CD4-positive, alpha-beta T cell treated with Interleukin-15 for 4 hours (primary cell): ENCODE measurements at places on chromosomes 3 and 15.

DNA sequence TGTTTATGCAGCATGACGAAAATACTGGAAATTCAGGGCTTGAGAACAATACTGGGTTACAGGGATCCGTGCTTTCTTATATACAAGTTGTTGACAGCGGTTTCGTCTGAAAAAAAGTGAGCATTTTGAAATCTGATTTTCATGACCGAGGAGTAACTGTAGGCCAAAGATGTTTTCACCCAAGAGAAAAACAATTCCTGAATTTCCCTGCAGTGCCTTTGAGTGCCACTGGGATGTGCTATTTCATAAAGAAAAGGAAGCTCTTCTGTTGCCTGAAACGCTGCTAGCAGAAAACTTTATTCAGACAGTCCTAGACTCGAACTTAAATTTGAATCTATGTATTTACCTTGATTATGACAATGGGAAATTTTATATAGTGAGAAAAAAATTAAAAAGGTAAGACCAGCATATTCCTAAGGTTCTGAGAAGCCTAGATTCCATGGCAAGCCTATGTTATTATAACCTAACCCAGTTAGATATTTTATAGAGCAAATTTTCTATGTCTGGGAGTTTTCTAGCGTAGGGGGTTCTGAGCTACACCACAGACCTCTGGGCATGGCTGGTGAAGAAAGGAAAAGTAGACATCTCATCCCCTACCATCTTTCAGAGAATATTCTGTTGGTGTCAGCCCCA is 30.2 kb downstream of the KCNAB1 start:
- peak; percentile 58 for DNase-seq

DNA sequence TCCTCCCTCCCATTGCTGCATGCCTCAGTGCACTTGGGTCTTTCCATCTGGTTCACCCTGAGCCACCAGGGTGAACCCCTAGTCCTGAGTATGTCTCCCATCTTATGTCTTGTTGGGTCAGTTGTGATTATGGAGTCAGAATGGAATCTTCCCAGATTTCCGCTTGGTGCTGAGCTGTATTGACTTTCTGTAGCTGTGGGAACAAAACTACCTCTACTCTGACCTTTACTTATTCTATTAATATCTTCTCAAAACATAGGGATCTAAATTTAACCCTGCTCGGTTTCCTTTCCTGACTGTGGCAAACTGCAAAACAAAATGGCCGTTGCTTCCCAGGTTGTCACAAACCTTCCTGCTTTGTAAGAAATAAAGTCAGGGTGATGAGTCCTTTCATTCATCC is 295.8 kb upstream of the LYSMD4 start:
- no peak for DNase-seq

GRCh38 chr3:88921986-88922385 is 185.4 kb upstream of the EPHA3 start:
- no peak for DNase-seq

DNA sequence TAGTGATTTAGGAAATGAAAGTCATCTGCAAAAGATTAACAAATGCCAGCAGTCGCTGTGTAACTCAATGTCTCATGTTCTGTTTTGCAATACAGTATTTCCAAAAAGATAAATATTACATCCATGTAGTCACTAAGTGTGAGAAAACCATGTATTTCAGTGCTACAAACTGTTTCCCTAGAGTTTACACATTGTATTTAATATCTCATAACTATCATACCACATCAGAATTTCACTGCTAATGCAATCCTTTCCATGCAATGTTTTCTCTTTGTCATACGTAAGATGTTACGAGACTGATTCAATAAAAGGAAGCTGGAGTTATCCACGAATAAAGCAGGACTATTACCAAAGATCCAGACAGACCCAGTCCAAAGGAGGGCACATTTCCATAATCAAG is 269.4 kb downstream of the GBE1 start:
- DNase-seq: no peak

DNA sequence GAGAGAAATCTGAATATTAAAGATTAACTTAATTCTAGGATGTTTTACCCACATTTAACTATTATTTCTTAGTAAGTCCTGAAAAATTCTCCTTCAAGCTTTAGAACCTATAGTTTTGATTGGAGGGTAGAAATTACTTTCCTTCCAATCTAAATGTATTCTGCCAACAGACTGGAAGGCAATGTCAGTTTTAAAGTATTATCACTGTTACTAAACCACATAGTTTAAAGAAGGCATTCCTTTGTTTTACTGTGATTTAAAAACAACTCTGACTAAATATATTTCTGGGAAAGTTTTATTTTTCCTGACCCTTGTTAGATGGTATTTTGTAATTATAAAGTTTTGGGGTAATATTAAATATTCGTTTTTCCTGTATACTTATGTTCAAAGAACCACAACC is 382.5 kb downstream of the TBC1D5 start:
- DNase-seq: no peak

DNA sequence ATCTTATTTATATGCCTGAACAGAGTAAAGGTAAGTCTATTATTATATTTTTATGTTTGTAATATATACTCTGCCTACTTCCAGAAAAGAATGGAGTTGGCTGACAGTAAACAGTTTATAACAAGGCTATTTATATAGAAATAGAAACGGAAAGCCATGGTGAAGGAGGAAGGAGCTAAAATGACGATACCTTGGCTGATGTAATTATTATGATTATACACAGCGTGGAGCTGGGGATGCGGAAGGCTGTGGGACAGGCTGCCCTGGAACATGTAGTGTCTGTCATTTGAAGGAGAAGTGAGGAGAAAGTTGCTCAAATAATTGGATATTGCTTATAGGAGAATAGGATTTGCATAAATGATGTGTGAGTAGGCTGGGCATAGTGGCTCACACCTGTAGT is 37.8 kb downstream of the CEMIP start:
- DNase-seq: no peak

DNA sequence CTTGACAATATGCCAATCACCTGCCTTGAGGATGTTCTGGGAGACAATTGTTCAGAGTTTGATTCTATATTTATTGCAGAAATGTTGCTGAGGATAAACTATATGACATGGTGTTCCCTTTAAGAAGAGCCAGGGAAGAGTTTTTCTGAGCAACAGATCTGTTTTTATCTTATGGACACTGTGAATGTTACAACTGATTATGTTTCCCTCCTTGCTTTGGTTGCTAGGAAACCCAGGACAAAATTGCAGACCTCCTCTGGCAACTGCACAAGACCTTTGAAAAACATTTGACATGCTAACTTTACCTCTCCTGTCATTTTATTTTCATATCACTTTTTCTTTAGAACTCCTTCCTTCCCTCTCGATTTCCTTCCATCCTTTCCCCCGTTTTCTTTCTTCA is 8.2 kb upstream of the TM6SF1 start:
- no peak for DNase-seq

DNA sequence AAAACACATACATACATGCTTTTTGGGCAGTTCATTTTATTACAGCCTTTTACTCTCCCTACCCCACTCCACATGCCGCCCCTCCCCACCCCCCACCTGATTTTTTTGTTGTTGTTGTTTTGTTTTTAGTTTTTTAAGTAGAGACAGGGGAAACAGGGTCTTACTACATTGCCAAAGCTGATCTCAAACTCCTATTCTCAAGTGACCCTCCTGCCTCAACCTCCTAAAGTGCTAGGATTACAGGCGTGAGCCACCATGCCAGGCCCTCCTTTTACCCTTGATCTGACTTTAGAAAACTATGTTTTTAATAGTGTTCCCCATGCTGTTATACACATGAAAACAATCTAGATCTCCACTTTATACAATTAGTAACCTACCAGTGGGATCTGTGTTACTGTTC is 14.8 kb downstream of the PDE12 start:
- no peak for DNase-seq

GRCh38 chr3:197023241-197023997 is 6.2 kb downstream of the MELTF start:
- DNase-seq: no peak

DNA sequence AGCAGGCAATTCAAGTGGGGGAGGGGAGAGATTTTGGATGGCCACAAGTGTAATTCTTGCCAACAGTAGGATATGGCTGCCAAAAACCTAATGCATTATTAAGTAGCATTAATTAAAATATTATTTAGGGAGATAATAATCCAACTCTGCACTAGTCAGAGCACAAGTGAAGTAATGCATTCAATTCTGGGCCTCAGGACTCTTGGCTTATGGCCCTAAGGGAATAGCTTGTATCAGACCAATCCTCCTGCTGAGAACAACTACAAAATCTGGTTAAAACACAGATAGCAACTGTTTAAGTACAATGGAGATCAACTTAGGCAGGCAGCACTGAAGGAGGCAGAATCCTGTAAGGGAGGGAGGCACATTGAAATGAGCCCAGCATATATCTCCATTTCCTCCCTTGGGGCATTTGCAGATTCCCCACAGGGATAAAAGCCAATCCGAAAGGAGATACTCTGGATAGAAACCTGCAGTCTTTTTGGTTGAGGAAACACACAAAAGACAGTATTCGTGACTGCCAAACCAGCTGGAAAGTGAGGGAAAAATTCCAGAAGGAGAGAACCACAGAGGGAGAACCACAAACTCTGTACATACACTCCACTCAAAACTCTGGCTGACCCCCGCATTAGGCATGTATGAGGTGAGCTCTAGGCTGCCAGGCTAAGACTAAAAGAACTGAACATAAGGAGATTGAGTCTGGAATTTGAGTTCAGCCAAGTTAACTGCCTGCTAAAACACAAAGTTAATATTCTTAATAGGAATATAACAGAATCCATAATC is 57.4 kb downstream of the ETFA start:
- no peak for DNase-seq

- no peak for DNase-seq
Measured at GRCh38 chr3:188383748-188384147, 229.8 kb downstream of the LPP start.

DNA sequence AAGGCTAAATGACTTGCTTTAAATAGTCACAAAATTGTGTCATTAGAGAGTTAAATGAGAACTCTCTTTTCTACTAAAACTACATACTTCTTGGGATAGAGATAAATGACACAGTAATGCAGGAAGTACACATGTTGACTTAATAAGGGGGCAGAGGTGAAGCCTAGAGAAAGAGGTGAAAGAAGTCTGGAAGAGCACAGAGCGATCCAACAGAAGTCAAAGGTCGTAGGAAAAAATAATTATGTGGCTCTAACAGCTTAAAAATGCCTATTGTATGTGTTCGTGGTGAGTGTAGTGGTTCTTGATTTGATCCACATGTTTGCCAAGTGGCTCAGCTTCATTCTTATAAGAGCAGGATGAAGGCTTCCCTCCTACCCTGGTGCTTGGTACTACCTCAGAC is 61.7 kb downstream of the TMEM212 start:
- DNase-seq: no peak

- no peak for DNase-seq
Measured at GRCh38 chr3:132773071-132773619, 50.9 kb upstream of the NPHP3 start.

- no peak for DNase-seq
Measured at GRCh38 chr15:25707656-25708365, 155.3 kb downstream of the ATP10A start.

- DNase-seq: no peak
Measured at GRCh38 chr3:166425900-166426611, 588.8 kb upstream of the BCHE start.

- no peak for DNase-seq
Measured at GRCh38 chr15:76335307-76336253, 993 bp upstream of the ISL2 start.

GRCh38 chr3:160829486-160830009 is 73.5 kb downstream of the PPM1L start:
- DNase-seq: no peak

DNA sequence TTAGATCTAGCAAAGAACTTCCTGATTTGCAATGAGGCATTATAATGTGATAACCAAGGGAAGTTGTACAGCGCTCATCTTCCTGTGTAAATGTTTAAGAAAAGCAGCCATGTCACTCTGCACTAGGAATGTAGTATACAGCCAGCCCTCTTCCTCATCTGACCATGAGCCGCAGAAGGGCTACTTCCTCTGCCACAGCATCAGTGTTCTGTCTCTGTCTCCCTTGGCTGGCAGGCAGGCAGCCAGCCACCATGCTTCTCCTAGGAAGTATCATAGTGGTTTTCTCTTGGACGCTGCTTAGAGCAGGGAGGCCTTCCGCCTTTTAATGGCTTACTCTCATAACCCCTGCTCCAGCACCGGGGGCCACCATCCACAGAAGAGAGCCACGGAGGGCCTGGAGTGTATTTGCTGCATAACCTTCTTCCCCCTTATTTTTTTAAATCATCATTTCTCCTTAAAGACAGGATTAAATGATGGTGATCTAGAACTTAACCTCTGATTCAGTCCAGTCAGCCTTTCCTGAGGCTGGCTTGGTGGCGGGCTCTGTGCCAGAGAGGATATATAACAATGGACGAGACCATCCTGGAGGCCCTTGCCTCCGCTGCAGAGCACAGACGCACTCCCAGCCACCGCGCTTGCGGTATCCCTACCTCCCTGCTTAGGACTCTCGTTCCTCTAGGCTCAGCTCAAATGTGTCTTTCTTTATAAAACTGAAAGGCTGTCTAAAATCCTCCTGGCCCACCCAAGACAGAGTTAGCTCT is 57.3 kb upstream of the PLXNA1 start:
- no peak for DNase-seq

GRCh38 chr3:97552186-97552585 is 212.4 kb upstream of the ARL6 start:
- DNase-seq: no peak

- DNase-seq: no peak
Measured at GRCh38 chr15:39887211-39887610, 32.9 kb downstream of the GPR176 start.

- DNase-seq: peak; percentile 19
Measured at GRCh38 chr3:183560607-183561006, 5.1 kb upstream of the KLHL6 start.

DNA sequence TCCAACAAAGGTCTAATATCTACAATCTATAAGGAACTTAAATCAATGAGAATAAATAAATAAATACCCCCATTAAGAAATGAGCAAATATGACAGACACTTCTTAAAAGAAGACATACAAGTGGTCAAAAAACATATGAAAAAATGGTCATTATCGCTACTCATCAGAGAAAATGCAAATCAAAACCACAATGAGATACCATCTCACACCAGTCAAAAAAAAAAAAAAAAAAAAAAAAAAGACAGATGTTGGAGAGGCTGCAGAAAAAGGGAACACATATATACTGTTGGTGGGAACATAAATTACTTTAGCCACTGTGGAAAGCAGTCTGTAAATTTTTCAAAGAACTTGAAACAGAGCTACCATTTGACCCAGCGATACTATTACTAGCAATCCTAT is 31.6 kb upstream of the OR5H6 start:
- no peak for DNase-seq

DNA sequence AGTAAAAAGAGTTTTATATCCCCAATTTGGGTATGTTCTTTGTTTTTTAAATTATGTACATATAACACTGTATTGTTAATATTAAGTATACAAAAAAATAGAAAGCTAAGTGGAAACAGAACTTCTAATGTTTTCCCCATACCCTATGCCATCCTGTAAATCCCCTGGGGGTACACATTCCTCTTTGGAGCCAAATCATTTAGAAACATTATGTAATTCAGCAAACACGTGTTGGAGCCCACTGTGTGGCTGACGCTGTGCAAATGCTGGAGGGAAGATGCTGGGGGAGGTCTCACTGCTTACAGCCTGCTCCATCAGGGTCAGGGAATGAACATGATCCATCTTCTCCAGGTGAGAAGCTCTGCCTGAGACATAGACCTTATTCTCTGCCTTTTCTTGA is 52.8 kb downstream of the CRTC3 start:
- DNase-seq: no peak
